Activated CD4-positive, alpha-beta T cell treated with anti-CD3 and anti-CD28 coated beads for 24 hours (primary cell): ENCODE measurements at places on chromosomes 13 and 19.

DNA sequence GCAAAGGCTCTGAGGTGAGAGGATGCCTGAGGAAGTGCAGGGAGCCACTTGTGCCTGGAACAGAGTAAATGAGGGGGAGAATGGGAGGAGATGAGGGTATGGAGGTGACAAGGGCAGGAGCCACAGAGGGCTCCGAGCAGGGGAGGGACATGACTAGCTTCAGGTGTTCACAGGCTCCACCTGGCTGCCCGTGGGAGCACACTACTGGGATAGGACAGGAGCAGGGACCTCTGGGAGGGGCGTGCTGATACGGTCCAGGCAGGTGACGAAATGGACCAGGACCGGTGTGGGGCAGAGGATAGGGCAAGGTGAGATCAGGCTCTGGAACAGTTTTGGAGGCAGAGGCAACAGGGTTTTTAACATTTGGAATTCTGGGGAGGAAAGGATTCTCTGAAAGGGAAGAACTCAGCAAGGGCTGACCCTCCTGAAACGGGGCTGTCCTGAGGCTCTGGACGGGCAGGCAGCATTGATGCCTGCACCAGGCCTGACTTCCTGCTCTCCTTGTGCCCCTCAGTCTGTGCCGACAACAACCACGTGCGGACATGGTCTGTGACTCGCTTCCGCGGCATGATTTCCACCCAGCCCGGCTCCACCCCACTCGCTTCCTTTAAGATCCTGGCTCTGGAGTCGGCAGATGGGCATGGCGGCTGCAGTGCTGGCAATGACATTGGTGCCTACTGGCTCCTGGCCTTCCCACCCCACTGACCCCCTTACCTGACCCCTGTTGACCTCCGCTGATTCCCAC, 11.6 kb downstream of the SHKBP1 start:
- no peak for DNase-seq

GRCh38 chr19:15419413-15420025, 731 bp upstream of the AKAP8L start:
- no peak for DNase-seq

DNA sequence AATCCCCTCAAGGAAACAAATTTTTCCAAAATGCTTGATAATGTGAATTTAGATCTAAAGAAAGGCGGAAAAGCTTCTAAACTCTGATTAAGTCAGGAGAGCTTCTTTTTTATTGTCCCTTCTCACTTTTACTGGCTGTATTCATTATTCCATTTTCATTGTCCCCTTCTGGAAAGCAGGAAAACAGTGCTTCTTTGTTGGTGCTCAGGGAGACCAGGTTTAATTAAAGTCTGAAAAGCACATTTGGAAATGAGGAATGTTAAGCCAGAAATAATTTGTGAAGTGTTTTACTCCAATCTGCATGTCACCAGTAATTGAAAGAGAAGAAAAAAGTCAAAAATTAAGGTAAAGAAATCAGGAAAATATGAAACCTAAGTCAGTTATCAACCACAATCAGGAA, 43.5 kb upstream of the TSC22D1 start:
- DNase-seq: no peak

DNA sequence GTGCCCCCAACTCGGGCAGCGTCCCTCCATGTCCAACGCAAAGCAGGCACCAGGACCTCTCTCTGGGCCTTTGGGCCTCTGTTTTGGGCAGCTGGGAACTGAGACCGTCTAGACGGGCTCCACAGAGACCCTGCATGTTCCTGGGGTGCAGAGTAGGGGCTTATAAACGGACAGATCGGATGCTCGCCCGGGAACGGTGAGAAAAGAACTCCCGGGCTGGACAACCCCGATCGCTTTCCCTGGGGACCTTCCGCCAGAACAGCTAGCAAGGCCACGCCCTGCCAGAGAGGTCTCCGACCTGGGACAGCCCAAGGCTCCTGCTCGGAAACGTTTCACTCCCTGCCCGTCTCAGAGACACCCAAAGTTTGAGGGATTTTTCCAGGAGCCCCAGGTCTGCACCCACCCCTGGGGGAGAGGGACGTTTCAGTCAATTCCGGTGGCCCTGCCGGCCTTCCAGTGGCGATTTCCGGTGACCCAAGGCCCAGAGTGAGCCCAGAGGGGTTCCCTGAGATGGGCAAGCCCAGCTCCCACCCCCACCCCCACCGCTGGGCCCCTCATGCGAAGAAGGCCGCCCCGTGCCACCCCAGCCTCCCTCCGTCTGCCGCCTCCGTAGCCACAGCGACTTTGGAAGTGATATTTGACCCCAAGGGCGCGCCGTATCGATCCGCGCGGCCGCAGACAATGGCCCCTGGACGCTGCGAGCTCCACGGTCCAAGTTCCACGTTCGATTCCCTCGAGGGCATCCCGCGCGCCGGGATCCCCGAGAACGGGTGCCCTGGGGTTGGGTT, 1.7 kb downstream of the NR2F6 start:
- DNase-seq: no peak
